Bone marrow (tissue), 2 donors: ENCODE measurements at places on chromosomes 6 and 20.
A peak's percentile ranks its signal among the peaks of the same experiment; 100 is the strongest.

DNA sequence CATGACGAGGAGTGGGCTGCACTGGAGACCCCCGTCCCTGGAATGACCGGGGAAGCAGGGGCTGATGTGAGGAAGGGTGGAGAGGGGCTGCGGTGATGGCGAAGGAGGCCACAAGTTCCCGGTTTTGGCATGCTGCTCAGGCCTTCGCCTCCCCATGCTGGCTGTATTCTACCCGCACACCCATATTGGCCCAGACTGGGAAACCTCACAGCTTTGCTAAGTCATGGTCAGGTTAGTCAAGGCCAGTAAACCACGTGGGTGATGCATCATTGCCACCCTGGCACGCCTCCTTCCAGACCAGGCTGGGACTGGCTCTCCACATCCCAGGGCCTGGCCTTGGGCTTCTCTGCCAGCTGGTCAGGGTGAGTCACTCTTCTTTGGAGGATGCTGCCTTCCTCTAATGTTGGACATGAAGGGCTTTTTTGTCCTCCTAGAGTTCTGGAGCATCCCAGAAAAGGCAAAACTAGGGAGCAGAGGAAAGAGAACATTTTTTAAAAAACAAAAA lies 53.8 kb downstream of the PCNA start:
- no peak for DNase-seq

GRCh38 chr20:53751620-53752318 lies 158.1 kb upstream of the ZNF217 start:
- no peak for DNase-seq

DNA sequence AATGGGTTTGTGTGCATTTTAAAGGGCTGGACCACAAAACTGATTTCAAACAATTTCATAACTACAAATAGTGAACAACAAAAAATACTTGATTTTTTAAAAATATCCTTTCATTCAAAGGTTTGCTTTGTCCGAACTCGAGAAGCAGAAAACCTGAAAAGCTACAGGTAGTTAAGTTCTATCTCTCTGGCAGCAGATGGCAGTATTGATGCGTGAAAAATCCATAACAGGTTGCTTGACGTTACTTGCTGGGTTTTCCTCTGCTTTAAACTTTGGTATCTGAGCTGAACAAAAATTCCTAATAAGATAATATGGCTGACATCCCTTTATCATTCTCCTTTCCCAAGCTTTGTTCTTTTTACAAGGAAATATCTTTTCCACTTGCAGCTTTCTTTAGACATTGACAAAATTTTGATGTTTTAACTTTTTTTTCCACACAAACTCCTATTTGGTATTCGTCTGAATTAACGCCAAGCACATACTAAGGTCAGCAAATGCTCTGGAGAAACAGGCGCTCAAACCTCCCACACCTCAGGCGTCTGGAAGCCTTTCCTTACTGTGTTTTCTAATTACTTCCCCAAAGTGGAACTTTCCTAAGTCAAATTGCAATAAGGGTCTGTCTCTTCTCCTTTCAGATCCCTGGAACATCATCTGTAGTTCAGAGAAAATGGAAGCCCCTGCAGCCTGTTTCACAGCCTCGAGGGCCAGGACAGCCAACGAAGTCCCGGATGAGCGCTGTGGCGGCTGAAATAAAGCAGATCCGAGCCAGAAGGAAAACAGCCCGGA lies 50.3 kb upstream of the GFRAL start:
- DNase-seq = no peak

GRCh38 chr6:101826678-101827077 lies 433.2 kb downstream of the GRIK2 start:
- no peak for DNase-seq

- no peak for DNase-seq
Measured at GRCh38 chr6:80676386-80676785, 569.9 kb downstream of the BCKDHB start.

GRCh38 chr6:167649476-167649875 lies 177.2 kb upstream of the AFDN start:
- no peak for DNase-seq

GRCh38 chr6:158807515-158808441 lies 11.4 kb downstream of the EZR start:
- no peak for DNase-seq

GRCh38 chr6:116922853-116923548 lies 46.0 kb downstream of the RFX6 start:
- DNase-seq = no peak

GRCh38 chr20:37396416-37397075 lies 50.6 kb downstream of the SRC start:
- DNase-seq = no peak

DNA sequence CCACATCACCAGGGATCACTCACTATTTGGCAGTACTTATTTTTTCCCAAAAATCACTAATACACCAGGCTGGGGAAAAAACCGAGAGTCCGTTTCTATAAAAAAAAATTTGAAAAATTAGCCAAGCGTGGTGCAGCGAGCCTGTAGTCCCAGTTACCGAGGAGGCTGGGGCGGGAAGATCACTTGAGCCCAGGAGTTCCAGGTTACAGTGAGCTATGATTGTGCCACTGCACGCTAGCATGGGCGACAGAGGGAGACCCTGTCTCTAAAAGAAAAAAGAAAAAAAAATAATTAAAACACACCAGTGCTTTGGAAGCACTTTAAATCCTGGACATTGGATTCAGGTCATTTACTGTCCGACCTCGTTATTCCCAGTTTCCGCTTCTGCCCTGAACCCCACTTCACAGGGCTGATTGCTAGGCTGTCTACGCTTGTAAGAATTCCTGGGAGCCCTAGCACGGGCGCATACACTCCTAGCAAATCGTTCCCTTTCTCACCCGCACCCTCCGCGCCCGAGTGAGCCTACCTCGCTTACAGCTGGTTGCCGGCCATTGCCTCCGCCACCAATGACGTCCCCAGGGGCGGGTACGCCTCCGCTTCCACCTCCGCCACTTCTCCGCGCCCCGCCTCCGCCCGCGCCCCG lies at the start of gene TPMT:
TSS of gene TPMT (minus strand) at position 571 of the 643 bp plus-strand sequence. CDS start 5,950 bp downstream, outside the sequence.
- no peak for DNase-seq

GRCh38 chr6:17334265-17334664 lies 53.1 kb downstream of the RBM24 start:
- no peak for DNase-seq

DNA sequence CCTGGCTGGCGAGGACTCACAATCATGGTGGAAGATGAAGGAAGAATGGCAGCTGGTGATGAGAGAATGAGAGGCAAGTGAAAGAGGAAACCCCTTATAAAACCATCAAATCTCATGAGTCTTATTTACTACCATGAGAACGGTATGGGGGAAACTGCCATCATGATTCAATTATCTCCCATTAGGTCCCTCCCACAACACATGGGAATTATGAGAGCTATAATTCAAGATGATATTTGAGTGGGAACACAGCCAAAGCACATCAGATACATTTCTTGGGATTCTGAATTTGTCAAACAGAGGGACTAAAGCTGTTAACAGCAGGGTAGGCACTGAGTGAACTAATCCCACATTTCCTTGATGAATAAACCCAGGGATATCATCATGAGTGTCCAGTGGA lies 116.2 kb upstream of the PLCB4 start:
- no peak for DNase-seq

DNA sequence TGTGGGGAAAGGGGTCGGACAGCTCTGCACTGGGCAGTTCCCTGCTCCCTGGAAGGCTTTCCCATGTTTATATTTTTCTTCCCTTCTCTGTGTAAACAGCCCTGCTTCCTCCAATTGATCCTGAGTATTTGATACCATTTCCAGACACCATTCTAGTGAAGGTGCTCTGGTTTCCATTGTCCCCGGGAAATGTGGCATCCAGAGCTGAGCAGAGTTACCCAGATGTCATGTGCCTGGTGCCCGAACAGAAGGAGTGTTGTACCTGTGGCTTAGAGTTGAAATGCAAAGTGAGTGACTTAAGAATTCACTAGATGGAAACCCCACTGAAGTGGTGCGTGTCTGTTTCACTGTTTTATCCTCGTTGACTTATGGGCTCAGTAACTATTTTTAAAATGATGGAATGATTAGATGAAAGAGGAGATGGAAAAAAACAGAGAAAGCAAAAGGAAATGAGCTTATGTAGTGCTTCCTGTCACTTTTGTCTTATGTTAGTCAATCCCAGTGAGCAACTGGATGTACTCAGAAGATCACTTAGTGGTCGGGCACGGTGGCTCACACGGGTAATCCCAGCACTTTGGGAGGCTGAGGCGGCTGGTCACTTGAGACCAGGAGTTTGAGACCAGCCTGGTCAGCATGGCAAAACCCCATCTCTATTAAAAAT lies 83.8 kb downstream of the SASH1 start:
- no peak for DNase-seq

- no peak for DNase-seq
Measured at GRCh38 chr6:105514306-105514705, 111.4 kb upstream of the PREP start.

DNA sequence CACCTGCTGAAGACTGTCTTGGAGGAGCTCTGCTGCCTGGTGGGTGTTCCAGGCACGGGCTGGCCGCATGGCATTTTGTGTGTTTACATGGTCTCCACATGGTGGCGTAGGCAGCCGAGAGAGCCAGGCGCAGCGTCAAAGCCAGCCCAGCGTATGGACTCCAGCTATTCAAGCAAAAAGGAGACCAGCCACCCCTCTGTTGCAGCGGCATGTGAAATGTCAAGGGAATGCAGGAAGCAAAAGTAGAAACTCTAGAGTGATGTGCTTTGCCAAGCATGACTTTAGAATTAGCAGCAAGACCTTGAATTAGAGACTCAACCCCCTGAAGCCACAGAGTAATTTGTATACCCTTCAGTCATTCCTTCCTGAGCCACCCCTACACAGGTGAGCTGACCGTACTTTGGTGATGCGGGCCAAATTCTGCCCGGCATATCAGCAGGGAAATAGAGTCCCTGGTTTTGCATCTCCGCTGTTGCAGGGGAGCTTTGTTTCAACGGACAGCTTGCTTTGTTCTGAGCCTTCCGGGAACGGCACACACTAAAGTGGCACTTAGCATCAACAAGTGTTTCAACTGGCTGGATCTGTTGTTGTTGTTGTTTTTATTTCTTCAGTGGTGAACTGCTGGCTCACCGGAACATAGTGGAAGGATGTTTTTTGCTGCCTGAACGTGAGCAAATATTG lies 48.5 kb downstream of the FNDC1 start:
- no peak for DNase-seq

DNA sequence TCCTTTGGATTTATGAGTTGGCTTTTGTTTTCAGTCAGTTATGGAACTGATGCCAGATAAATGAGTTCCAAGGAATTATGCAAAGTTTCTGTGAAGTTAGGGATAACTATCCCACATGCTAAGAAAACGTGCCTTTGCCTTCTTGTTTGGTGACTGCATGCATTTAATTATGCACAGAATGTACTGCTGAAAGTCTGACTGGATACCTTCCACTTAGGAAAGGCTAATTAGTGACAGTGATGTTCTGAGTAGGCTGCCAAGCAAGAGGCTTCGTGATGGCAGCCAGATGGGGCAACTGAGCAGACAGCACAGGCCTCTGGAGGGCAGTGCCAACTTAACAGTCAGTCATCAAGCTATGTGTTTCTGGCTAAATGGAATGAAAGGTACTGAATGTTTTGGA lies 289.9 kb downstream of the CD109 start:
- DNase-seq = no peak

- no peak for DNase-seq
Measured at GRCh38 chr6:158418501-158418900, 106.2 kb downstream of the TULP4 start.

DNA sequence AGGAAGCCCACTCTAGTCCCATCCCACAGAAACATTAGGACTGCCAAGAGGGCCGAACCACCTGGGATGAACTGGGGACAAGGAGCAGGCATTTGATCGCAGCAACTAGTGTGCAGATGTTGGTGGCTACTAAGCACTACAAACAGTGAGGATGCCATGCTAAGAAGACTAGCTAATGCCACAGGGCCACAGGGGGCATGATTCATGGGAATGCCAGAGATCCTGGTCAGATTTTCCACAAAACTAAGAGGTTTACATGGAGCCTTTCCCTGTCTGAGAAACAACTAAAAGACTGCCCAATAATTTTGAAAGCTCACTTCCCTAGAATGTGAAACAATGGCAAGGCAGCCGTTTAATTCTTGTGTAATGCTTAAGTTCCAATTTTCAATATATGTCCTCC lies 375.9 kb upstream of the PTCHD4 start:
- no peak for DNase-seq

DNA sequence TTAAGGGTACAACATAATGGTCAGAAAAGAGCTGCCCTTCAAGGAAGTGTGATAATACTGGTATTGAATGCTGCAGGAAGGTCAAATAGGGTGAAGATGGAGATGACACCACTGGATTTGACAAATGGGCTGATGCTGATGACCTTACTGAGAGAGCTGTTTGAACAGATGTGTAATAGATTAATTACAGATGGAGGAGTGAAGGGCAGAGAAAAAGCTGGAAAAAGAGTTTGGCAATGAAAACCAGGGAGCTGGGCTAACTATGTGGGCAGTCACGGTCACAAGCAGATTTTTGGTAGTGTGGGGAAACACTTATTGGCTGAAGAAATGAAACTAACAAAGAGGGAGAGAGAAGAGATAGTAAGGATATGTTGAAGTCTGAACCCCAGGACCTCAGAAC lies 83.6 kb upstream of the ENPP5 start:
- DNase-seq = no peak

GRCh38 chr6:26571592-26572296 lies 25.0 kb upstream of the ABT1 start:
- DNase-seq = peak; percentile 44
